ENCODE measurements at places on chromosomes 11 and 22.

DNA sequence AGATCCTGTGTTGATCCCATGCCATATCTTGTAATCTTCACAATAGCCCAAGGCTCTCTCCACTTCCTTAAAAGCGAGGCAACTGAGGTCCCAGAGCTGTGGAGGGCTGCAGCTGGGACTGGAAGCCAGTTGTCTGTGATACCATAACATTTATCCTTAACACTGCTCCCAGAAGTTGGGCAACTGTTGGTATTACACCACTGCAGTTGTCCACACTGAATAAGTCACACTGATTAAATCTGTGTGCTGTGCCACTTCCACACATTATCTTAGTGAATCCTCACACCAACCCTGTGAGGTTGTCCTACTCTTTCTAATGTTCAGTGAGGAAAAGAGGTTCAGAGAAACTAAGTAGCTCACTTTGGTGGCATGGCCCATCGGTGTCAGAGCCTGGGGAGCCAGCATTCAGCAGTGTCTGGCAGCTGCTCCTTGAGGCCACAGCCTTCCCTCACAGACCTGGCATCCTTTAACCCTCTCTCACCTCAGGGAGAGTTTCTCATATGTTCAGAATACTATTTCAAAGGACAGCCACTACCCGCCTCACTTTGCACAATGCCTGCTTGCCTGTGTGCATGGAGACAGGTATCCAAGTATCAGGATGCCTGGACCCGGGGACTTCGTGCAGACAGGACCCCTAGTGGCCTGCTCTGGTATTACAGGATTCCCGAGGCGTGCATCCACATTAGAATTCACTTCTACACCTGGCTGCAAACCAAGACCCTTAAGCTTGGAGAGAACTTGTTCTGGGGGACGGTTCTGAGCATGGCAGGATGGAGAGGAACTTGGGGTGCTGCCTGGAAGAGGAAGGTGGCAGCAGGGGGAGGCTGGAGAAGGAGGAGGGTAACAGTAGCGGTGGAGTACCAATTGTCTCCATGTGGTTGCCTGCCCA lies 221.9 kb upstream of the TBCEL start:
- peak; percentile 0 for DNase-seq

DNA sequence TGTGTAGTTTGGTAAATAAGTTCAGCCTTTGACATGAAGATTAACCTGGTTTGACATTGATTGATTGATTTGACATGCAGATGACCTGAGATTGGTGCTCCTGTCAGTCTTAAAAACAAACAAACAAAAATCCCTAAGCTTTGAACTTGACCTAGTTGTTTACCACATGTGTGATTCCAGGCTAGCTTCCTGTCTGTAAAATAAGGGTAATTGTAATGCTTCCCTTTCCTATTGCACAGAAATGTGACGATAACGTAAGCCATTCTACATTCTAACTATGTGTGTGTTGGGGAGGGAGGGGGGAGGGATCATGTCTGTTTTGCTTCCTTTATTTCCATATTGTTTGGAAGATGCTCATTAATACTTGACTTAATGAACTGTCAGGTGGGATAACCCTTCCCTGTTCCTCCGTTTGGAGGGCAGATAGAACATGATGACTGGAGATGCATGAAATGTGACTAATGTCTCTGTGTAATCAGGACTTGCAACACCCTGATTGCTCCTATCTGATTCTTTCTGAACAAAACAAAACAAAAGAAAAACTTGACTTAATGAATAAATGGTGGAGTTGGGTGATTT lies 106.1 kb upstream of the CLMP start:
- DNase-seq = no peak

- DNase-seq = no peak
These were observed 115.6 kb upstream of the B3GAT1 start for GRCh38 chr11:134527382-134528243.

- DNase-seq = no peak
These were observed 92.2 kb downstream of the ELP4 start for GRCh38 chr11:31601635-31602282.

DNA sequence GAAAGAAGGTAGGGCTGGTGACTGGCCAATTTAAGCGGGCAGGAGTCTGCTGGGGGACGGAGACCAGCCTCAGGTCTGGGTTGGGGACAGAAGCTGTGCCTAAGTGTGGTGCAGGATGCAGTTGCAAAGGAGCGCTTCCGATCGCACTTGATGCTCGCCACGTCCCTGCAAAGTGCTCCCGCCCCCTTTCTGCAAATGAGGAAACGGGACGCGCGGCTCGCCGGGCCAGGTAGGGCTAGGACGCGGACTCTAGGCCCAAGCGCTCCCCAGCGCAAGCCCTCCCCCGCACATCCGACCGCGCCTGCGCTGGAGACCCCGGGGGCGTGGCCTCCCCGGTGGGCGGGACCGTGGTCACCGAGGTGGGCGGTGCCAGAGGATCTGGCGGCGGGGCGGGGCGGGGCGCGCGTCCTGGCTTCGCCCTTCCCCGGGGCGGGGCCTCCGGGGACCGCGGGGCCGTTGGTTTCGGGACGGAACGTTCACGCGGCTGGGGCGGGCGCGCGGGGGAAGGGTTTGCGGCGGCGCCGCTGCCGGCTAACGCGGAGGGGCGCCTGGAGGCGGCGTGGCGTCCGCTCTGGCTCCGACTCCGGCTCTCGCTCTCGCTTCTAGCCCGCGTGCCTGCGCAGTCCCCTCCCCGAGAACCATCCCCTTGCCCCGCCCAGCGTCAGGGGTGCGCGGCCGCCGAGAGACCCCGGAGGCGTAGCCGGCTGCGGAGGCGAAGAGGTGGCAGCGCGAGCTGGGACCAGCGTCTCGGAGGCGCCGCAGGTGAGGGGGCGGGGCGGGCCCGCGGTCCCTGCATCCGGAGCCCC lies at the start of gene FAM118A:
FAM118A (plus strand) TSS at position 513 of the 806 bp plus-strand sequence. CDS start 12,446 bp downstream, outside the sequence.
- DNase-seq = peak; percentile 78

DNA sequence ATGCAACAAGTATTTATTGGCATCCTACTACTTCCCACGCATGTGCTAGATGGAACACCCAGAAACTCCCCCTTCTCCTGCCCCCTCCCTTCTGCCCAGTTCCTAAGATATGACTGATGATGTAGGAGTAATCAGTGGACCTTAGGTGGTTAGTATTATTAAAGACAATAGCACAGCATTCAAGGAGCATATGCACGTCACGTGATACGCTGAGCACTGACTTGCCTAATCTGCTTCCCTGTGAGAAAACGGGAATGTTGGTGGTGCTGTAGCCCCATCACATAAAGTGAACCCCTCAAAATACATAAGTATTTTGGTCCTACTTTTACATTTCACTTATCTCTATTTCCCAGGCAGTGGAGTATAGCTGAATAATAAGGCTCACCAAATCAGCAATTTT lies 12.4 kb downstream of the DRD2 start:
- DNase-seq = no peak

DNA sequence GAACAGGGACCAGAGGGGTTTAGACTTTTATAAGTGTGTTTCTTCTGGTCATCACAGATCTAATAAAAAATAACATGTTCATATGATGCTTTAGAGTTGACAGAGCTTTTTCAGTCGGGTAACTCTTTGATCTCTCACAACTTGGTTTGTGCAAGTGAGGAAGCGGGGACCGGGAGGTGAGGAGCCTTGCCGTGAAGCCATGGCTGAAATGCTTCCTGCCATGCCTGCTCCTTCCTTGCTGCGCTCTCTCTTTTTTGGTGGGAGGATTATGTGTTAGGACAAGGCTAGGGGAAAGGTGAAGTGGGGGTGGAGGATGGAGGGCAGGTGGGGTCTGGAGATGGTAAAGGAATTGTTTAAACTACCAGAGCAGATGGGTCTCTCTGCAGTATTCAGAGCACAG lies 23.8 kb downstream of the TEAD1 start:
- peak; percentile 24 for DNase-seq

DNA sequence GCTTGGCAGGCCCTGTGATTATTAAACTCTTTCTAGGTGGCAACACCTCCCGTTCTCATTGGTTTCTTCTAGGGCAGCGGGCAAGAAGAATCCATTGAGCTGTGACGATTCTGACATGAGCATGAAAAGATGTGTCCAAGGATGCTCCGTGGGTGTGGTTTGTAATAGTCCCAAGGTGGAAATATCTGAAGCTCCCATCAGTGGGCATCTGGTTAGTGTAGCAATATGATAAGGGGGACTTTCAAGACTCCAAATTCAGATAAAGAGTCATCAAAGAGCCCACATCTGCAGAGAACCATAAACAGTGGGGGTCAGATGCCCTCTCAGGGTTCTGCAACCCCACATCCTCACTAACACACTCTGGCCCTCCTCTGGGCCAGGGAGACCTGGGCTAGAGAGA lies 42.6 kb downstream of the TST start:
- no peak for DNase-seq

GRCh38 chr11:32968541-32968940 lies 47.1 kb upstream of the DEPDC7 start:
- no peak for DNase-seq

GRCh38 chr11:4645974-4646373 lies 2.2 kb downstream of the OR51E1 start:
- no peak for DNase-seq

GRCh38 chr11:75918331-75918730 lies 103.3 kb downstream of the UVRAG start:
- DNase-seq = no peak

DNA sequence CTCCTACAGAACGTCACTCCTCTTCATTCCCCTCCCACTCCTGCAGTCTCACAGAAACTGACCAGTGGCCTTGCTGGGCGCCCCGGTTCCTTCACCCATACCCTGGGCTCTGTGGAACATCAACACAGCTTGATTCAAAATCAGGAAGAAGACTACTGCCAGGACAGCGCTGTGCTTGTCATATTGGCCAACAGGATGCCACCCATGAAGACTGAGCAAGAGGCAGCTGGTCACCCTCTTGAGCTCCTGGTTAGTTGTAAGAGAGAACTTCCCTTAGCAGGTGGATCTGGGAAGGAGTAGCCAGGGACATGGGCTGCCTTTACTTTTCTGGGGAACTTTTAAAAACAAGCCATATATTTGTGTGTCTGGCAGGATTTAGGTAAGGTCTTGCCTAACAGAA lies 110.4 kb upstream of the TIMP3 start:
- DNase-seq = no peak

DNA sequence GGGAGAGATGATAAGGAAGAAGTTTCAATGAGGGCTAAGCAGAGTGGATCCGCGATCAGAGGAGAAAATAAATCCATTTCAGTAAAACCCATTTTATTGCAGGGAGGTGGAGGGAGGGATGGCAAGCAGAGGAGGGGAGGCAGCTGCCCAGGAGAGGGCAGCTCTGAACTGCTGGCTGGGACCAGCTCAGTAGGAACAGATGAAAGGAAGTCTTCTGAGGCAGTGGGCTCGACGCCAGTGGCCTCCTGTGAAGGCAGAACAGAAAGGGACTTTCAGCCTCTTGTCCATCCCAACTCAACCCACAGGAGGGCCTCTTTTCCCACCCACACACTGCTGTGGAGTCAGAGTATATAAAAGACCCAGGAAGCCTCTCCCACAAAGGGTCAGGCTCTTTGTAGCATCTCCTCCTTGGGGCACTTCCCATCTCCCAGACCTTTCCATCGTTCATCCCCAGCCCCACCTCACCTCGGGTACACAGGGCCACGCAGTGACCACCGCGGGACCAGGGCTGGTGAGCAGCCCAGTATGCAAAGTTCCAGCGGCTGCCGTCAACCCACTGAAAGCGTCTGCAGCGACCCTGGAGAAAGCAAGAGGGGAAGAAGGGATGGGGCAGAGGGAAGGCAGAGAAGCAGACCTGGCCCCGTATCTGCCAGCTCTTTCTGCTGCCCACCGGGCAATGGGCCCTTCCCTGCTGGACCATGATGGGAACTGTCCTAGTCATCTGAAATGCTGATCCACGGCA lies 3.0 kb downstream of the PRG2 start:
- no peak for DNase-seq

GRCh38 chr22:49718396-49718795 lies 109.3 kb downstream of the BRD1 start:
- no peak for DNase-seq

- no peak for DNase-seq
These were observed 6.0 kb upstream of the AHNAK start for GRCh38 chr11:62552485-62553079.

GRCh38 chr11:86664930-86665329 lies 7.5 kb downstream of the ME3 start:
- DNase-seq = peak; percentile 85

DNA sequence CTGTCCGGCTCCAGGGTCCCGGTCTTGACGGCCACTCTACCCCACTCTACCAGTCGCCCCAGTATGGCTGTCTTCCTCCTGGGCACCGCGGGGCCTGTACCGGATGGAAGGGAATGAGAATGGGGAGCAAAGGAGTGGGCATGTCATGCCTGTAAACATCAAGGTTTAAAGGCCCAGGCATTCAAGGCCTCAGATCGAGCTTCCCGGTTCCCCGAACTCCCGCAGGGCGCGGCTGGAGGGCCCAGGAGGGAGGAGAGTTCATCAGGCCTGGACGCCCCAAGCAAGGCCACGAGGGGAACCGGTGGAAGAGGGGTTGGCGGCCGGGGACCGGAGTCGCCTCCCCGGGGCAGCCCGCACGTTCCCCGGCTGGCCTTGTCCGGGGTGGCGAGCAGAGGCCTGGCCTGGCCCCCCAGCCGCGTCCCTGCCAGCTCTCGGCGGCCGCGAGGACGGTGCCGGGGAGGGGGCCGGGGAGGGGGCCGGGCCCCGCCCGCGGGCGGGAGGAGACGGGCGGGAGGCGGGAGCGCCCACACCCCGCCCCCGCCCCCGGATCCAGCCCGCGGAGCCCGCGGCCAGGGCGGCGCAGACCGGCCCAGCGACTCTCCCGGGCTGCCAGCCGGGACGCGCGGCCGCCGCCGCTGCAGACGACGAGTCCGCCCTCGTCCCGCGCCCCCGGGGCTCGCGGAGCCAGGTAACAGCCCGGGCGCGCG lies at the start of gene CDC42EP1:
CDC42EP1 (plus strand) TSS at position 580 of the 707 bp plus-strand sequence. CDS start 5,870 bp downstream, outside the sequence.
- DNase-seq = no peak

DNA sequence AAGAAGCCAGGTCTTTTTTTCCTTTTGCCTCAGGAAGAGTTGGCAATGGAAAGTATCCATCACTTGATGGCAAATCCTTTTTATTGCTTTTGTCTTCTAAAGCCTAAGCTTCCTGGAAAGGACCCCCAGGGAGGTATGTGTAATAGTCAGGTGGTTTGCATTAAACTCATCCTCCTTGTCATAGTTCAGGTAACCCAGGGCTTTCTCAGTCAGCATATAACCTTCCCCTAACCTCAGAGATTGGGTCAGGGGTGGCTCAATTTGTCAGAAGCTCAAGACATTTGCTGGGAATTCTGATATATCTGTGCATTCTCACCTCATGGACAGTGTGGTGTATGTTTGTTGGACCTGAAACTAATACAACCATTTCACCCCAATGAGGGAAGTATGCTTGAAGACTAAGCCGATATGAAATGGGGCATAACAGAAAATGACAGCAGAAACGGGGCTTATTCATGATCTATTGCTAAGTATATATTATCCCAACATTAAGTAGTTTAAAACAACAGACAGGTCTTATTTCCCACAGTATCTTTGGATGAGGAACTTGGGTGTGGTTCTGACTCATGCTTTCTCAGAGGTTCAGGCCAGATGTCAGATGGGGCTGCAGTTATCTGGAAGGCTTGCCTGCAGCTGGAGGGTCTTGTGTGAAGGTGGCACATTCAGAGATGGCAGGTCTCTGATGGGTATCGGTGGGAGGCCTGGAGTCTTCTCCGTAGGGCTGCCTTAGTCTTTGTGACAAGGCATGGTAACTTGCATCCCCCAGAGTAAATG lies 135.8 kb upstream of the SPON1 start:
- DNase-seq = no peak

Data from NCI-H510A treated with DMSO at 0.1 percent for 48 hours (cell line).